ENCODE measurements at places on chromosomes 1 and 21. TPM values are rescaled to one million over a fixed set of nuclear protein-coding genes. Genes with fewer than 3 reads are reported as not detected.

- DNase-seq: no peak
Measured at GRCh38 chr1:44419901-44420300, 14.8 kb downstream of the RNF220 start.

Gene CDC20
- total RNA-seq: 152 TPM

- no peak for DNase-seq
Measured at GRCh38 chr1:94621395-94621794, 79.8 kb upstream of the F3 start.

Gene VAV3
- 0.57 TPM for total RNA-seq

Gene MAP3K21
- total RNA-seq: 1.5 TPM

Gene CYP4Z1
- not detected for total RNA-seq

Gene FAM167B
- not detected for total RNA-seq

Gene DTL
- 35.1 TPM for total RNA-seq

GRCh38 chr1:25481625-25482024 lies 50.9 kb downstream of the MACO1 start:
- no peak for DNase-seq

DNA sequence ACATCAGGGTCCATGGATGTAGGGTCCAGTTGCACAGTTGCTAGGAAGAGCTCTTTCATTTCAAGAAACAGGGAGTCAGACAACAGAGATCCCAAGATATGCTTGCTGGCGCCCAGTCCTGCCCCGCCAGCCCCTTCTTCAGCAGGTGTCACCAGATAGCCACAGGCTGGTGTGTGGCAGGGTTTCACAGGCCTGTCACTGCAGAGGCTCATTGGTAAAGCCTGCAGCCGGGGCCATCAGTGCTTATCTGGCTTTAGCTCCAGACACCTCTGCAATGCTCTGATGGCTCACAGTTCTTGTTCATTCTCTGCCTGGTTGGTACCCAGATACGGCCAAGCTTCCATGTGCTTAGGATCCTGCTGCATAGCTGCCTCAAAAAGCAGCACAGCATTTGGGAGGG lies 12.4 kb upstream of the ZNF124 start:
- DNase-seq: no peak

- DNase-seq: peak; percentile 66
Measured at GRCh38 chr21:45970674-45971615, 10.6 kb upstream of the COL6A1 start.

DNA sequence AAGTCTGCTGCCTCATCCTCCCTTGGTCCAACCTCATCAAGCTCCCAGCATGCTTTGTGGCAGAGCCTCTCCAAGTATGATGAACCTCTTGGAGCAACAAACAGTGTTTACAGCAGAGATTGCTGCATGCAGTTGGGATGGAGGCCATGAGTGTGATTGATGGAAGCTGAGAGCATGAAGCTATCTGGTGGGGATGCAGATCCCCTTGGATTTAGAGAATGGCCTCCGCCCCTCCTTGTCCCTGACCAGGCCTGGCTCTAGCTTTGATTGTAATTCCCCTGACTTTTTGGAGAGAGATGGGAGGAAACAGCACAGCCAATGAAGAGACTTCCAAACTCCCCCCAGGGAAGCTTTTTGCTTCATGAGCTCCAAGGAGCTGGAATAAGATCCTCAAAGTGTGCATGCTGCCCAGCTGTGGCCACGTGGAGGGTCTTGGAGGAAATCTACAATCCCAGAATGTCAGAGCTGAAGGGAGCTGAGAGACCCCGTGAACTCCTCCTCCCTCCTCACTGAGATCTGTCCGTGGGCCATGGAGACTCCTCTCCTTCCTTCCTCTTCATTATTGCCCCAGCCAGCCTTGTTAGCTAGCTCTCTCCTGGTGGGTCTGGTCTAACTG lies 165.3 kb upstream of the USP24 start:
- DNase-seq: no peak

DNA sequence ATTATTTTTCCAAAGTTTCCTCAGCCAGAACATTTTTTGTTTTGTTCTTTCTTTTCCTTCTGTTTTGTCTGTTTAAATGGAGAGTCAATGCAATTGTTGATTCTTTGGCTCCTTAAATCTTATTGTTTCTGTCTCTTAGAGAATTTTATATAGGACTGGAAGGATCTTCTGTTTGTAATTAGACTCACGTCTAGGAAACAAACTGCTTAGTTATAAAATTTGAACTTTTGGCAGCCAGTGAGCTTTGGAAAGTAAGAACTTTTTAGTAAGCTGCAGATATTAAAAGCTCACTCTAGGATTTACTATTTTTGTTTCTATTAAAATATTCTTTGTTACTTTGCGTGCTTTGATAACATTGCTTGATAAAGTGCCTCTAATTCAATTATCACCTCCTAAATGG lies 109.8 kb upstream of the HNRNPU start:
- DNase-seq: no peak

Gene PLPPR4
- total RNA-seq: not detected

Gene FAM151A
- not detected for total RNA-seq

Gene RNU1-4
- total RNA-seq: not detected

Gene AGO3
- 31.5 TPM for total RNA-seq

GRCh38 chr1:62198781-62199125 lies 4.1 kb downstream of the L1TD1 start:
- DNase-seq: peak; percentile 22

DNA sequence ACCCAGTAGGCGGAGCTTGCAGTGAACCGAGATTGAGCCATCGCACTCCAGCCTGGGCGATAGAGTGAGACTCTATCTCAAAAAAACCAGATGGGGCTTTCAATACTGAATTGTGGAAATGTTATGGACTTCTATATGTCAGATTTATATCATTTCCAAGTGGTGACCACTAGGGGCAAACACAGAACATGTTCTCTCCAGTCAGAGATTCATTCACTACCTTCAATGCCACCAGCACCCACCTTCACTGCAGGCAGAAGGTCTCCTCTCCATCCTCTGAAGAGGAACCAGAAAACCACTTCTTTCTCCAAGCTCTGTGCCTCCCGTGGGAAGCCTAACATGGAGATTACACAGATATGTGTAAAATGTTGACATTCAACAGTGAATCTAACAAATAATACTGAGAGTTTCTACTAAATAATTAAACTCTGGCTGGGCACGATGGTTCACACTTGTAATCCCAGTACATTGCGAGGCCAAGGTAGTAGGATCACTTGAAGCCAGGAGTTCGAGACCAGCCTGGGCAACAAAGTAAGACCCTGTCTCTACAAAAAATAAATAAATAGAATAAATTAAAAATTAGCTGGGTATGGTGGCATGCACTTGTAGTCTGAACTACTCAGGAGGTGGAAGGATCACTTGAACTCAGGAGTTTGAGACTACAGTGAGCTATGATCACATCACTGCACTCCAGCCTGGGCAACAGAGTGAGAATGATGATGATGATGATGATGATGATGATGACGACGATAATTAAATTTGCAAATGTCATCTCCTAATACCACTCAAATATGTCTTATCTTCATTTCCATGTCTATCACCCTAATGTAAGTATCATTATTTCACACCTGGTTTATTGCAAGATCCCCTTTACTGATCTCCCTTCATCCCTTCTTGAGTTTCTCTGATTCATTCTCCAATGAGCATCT lies 151.1 kb downstream of the ZNF281 start:
- no peak for DNase-seq

Gene PFKFB2
- 1.9 TPM for total RNA-seq

- DNase-seq: no peak
Measured at GRCh38 chr1:47194311-47194710, 4.5 kb upstream of the PDZK1IP1 start.

DNA sequence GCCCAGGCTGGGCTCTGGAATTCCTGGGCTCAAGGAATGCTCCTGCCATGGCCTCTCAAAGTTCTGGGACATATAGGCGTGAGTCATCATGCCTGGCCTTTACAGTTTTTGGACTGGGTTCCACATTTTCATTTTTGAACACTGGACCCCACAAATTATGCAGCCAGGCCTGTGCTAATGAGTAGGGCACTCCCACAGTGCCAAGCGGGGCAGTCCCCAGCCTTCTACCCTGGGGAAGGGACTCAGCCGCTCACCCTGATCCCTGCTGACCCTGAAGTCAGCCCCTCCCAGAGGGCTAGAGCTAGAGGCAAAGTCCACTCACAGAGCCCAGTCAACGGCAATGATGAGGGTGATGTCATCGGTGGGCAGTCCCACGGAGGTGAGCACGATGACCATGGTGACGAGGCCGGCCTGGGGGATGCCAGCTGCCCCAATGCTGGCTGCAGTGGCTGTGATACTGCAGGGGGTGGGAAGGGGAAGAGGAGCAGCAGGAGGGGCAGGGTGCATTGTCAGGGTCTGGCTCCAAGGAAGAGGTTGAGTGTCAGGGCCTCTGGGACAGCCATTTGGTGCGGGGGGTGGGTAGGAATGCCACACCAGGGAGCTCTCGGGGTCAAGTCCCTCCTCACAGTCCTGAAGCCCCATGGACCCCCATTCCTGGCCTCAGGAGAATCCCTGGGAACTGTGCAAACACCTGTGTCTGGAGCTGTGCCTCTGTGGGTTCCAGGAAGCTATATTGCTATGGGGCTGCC lies 27.6 kb downstream of the PODN start:
- peak; percentile 24 for DNase-seq

GRCh38 chr1:54304518-54304917 lies 101.7 kb downstream of the SSBP3 start:
- DNase-seq: no peak

Gene S1PR1
- not detected for total RNA-seq

Gene LDLRAD2
- total RNA-seq: not detected

- no peak for DNase-seq
Measured at GRCh38 chr1:201606096-201606495, 67.2 kb downstream of the NAV1 start.

Gene KRTAP13-2
- not detected for total RNA-seq

- no peak for DNase-seq
Measured at GRCh38 chr1:76219366-76219818, 144.8 kb downstream of the ST6GALNAC3 start.

- DNase-seq: no peak
Measured at GRCh38 chr1:29256394-29256793, 20.1 kb downstream of the PTPRU start.

GRCh38 chr1:41387667-41388091 lies 26.4 kb downstream of the FOXO6 start:
- DNase-seq: peak; percentile 60

- DNase-seq: no peak
Measured at GRCh38 chr1:8813016-8813763, 4.2 kb downstream of the RERE start.

Gene SH2D2A
- not detected for total RNA-seq

Gene LMOD1
- total RNA-seq: 0.03 TPM

DNA sequence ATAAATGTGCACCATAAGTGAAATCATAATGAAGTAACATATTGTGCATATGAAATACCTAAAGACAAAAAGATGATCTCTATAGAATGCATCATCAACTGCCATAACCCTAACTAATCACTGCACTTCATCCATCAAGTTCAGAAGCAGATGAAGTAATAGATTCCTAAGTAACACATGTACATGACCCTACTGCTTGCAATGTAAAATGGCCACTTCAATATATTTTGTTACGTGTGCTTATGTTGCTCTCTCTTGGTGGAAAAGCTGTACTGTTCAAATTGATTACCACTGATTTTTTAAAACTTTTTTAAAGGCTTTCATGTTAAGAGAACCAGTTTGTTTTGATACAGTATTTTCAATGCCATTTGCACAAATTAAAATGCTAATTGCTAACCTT lies 141.8 kb downstream of the TTLL7 start:
- DNase-seq: no peak

Gene NECTIN4
- not detected for total RNA-seq

GRCh38 chr1:119449971-119450370 lies 35.0 kb downstream of the HSD3B2 start:
- DNase-seq: no peak

DNA sequence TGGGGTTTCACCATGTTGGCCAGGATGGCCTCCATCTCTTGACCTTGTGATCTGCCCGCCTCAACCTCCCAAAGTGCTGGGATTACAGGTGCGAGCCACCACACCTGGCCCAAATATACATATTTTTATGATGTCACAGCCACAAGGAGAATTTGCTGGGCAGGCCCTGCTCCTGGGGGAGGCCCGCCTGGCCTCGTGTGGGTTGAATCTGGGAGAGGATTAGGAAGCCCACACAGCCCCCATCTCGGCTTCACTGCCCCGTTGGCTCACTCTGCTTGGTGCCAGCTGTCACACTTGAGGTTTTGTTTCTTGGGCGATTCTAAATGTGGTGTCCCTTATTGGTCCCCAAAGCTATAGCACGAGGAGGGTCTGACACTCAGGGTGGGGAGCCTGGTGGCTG lies 335.7 kb upstream of the AJAP1 start:
- no peak for DNase-seq

Gene CFAP57
- 1.5 TPM for total RNA-seq

DNA sequence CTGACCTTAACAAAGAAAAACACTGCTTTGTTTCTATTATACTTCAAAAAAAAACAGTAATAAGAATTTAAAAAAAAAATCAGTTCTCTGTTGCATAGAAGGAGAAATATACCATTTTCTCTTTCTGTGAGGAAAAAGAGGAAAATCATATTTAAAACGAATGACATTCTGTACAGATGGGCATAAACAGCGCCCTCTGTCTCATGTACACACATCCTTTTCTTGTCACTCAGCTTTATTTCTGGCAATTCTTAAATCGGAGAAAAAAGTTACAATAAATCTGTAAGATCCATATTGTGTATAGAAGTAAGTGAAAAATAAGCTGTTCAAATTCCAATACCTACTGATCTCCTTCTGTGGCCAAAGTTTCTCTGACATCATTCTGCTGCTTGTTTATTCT lies 245.4 kb downstream of the SMYD3 start:
- no peak for DNase-seq

DNA sequence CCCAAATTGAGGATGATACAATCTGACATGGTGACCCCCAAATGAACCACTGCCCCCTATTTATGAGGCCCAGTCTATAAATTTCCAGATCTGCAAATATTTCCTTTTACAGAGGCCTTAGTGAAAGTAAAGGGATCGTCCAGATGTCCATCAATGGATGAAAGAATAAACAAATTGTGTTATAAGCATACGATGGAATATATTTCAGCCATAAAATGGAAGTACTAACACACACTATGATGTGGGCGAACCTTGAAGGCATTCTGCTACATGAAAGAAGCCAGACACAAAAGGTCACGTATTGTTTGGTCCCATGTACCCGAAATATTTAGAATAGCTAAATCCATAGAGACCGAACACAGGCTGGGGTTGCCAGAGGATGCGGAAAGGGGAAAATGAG lies 48.6 kb upstream of the ITPKB start:
- DNase-seq: no peak

Gene ATP6V1G3
- total RNA-seq: not detected

Gene IL22RA1
- total RNA-seq: 0.86 TPM

Gene C1orf87
- total RNA-seq: not detected

Gene TRAF3IP3
- total RNA-seq: not detected

Gene OR2T10
- total RNA-seq: not detected

Gene EFNA3
- 0.64 TPM for total RNA-seq

- DNase-seq: no peak
Measured at GRCh38 chr1:15750924-15751323, 7.7 kb upstream of the FBLIM1 start.

Gene IL24
- not detected for total RNA-seq

Gene AZIN2
- total RNA-seq: 3.6 TPM

Gene CD101
- total RNA-seq: 0.35 TPM

Gene CELA2A
- total RNA-seq: not detected

GRCh38 chr21:34579411-34579810 lies 35.5 kb downstream of the RCAN1 start:
- no peak for DNase-seq
